ENCODE measurements at places on chromosomes 1 and 21.

- no peak for DNase-seq
Measured at GRCh38 chr1:228497206-228497605, 10.0 kb downstream of the RNF187 start.

GRCh38 chr1:227378871-227379554, 60.7 kb upstream of the CDC42BPA start:
- DNase-seq, result no peak

DNA sequence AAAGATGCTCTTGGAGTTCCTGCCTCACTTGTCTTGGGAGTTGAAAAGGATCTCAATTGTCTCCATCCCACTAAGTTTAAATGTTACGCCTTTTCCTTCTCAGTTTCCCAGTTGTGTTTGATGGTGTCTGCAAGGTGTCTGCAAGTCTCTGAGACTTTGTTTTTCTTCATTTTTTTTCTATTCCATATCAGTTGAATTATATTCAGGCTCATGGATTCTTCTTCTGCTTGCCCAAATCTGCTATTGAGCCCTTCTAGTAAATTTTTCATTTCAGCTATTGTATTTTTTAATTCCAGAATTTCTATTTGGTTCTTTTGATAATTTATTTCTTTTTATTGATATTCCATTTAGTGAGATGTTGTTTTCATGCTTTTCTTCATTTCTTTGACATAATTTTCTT, 47.4 kb upstream of the TSHB start:
- DNase-seq, result no peak

GRCh38 chr1:47438165-47439016, 547 bp downstream of the FOXD2 start:
- no peak for DNase-seq

GRCh38 chr1:246629030-246629429, 62.8 kb downstream of the CNST start:
- no peak for DNase-seq

DNA sequence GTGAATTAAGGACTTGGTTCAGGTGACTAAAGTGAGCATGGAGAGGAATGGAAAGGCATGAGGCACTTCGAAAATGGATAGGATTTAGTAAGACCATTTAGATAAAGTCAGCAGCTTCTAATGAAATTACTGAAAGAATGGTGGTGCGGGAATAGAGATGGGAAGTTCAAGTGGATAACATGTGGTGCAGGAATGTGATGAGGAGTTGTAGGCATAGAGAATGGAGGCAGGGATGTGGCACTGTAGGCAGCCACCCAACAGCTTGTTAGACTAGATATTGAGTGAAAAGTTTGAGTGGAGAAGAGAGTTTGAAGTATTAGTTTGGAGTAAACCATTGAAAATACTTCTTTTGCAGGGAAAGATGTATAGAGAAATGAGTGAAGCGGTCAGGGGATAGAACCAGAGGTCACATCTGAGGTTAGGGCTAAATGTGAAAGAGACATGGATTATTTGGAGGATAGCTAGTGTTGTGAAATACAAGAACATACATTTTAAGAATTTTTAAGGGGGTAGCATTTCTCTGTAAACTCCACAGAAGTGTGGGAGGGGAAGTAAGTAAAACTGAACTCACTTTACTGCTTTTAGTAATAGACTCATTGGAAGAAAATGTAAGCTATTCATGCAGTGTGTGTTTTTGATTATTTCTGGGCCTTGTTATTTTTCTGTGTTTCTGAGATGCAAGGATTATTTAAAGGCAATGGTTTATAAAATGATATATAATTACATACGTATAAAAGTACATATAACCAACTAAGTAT, 46.2 kb downstream of the DYRK1A start:
- no peak for DNase-seq
